Mucosa of descending colon (tissue), 3 donors: ENCODE measurements at places on chromosomes 6 and 20.

GRCh38 chr6:24307881-24308280 is 50.0 kb downstream of the DCDC2 start:
- DNase-seq: no peak

DNA sequence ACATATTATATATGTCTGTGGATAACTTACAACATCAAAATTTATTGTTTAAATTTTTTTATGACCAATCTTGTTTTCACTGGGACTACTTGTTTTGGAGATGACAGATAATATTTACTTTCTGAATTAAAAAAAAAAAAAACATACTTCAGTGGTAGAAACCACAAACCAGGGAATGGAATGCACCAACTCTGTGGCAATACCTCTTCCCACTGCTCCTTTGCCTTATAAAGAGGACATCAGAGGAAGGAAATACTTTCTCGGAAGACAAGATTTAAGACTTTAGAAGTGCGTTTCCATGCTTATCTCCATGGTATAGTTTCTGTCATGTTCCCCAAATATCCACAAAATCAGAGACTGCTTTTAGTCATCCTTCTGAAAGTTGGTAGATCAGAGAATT is 1241.1 kb upstream of the EYS start:
- DNase-seq: no peak

DNA sequence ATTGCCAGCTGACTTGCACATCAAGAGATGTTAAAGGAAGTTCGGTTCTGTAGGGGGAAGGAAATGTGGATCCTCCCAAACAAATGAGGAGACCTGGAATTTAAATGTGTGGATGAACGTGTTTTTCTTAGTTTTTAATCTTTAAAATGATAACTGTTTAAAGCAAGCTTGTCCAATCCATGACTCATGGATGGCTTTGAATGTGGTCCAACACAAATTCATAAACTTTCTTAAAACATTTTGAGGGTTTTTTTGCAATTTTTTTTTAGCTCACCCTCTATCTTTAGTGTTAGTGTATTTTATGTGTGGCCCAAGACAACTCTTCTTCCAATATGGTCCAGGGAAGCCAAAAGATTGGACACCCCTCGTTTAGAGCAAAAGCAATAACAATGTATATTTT is 12.6 kb downstream of the TUBB2B start:
- no peak for DNase-seq

GRCh38 chr20:5160882-5161281 is 34.1 kb downstream of the CDS2 start:
- DNase-seq: no peak
